ENCODE measurements at places on chromosomes 11 and 22.
A peak's percentile ranks its signal among the peaks of the same experiment; 100 is the strongest.

DNA sequence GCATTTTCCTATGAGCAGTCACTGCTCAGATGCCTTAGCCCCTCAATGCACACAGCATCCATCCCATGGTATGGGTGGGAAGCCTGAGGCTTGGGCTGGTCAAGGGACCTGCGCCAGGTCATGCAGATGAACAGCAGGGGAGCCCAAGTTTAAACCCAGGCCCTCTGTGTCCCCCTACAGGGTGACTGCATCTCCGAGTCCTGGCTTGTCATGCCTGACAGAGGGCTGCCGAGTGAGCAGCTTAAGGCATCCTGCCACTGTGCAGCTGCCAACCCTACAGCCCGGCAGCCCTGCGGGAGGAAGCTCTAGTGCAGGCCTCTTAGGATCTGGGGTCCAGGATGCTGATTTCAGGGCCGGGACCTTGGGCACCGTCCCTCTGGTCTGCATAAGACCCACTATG, 10.0 kb downstream of the IL2RB start:
- DNase-seq, result no peak

DNA sequence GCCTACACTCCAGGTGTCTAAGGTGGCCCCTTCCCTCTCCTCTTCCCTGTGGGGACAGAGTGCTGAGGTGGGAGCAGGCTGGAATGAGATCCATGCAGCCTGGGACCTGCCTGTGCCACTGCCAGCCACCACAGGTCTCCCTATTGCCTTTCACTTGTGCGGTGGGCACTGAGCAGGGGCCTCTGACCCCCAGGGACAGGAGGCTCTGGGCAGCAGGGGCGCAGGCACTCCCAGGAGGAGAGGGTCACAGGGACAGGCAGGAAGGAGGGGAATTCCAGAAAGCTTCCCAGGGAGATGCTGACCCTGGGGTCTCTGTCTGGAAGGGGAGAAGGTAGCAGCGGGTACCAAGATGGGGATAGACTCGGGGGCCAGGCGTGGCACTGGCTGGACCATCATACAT, 228.5 kb upstream of the B3GAT1 start:
- no peak for DNase-seq

- DNase-seq, result no peak
Observed at GRCh38 chr11:66076561-66076960, 6.5 kb downstream of the PACS1 start.

- no peak for DNase-seq
Observed at GRCh38 chr11:101996111-101996510, 51.1 kb upstream of the CFAP300 start.

- no peak for DNase-seq
Observed at GRCh38 chr11:93939084-93939760, 81.9 kb upstream of the HEPHL1 start.

DNA sequence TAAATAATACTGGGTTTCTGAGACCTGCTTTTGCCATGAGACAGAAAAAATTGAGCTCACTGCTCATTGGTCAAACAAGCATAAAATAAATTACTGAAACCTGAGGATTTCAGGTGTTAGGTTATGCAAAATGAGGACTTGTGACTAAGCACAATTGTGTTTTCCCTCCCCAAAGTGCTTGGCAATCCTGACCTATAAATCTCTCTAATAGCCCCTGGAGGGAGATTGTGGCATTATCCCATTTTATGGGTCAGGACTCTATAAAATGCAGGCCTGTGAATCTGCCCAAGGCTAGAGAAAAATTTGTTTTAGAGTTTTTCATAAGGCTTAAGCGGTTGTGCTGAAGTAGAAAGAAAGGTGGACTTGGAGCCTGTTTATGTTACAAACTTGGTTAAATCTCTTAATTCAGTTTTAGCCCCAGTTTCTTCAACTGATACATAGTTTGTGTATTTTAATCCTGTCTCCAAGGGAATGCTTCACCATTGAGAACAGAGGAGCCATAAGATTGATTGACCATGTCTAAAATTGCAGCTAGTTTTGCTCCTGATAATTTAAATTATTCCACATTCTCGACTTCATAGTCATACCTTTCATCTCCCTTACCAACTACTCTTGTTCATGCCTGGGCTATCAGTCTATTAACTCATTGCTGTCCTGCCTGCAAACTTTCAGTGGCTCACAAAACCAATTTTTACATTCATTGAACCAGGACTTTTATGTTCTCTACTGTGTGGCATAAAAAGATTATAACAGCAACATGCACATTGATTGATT, 63.6 kb upstream of the LRRC4C start:
- DNase-seq, result no peak

DNA sequence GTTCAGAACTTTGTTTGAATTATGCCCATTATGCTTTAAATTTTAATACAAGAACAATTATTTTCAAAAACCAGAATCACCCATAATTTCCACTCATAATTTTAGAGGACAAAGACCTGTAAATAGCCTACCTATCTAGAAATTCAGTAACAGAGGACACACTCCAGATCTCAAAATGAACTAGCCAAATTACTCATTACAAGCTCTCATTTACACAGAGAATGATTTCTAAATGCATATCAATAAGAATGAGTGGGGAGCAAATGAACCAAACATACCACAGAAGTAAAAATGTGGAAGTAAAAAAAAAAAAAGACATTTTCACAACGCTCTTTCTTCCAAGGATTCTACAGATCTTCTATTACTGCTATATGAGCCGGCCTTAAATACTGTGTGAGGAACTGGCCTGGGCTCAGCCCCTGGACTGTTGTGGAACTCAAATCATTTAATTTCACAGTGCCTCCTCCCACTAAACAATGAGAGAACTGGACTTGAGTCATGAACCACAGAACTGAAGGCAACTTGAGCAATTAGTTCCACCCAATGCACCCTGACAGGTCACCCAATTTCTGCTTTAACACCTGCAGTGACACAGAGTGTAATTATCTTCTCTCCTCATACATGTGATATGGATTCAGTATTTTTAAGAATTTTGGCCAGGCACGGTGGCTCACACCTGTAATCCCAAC, 8.0 kb downstream of the MRTFA start:
- DNase-seq, result no peak

- DNase-seq, result no peak
Observed at GRCh38 chr11:102734650-102735049, 9.9 kb upstream of the MMP8 start.

GRCh38 chr11:29679996-29680395, 336.8 kb downstream of the KCNA4 start:
- DNase-seq, result no peak

GRCh38 chr11:123272565-123272964, 77.5 kb upstream of the CLMP start:
- no peak for DNase-seq

GRCh38 chr11:57386178-57386940, 4.1 kb downstream of the PRG2 start:
- DNase-seq, result no peak

- no peak for DNase-seq
Observed at GRCh38 chr11:858762-859339, 16.2 kb downstream of the TSPAN4 start.

GRCh38 chr11:44728491-44728910, 1.7 kb downstream of the TSPAN18 start:
- DNase-seq, result no peak

DNA sequence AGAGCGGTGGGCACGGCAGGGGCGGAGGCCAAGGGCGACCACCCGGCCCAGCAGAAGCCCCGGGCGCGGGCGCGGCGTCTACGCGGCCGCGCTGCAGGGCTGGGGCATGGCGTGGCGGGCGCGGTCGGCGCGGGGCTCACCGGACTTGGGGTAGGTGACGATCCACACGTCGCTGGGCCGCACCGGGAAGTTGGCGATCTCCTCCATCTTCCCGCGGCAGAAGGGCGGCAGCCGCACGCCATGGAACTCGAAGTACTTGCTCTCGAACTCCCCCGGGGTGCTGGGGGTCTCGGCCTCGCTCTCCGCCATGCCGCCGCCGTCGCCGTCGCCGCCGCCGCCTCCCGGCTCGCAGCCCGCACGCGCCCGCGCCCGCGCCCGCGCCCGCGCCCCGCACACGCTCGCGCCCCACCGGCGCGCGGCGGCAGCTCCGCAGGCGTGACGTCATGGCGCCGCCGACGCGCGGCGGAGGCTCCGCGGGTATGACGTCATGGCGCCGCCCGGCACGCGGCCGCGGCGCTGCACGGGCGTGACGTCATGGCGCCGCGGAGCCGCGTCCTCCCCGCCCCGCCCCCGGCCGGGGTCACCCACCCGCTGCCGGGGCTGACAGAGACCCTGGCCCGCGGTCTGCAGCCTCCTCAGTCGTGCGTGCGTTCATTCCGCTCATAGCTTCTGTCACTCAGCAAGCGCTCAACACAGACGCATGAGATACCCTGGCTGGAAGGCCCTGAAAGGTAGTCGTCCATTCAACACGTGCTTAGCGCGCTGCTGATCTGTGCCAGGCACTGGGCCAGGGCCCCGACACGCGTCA, at the start of gene SULT4A1:
Gene SULT4A1, minus strand, starts transcription at position 440 of the 808 bp plus-strand sequence. Its CDS starts 131 bp downstream, at position 309.
- DNase-seq, result no peak

GRCh38 chr11:26587073-26587472, 15.0 kb upstream of the MUC15 start:
- no peak for DNase-seq

DNA sequence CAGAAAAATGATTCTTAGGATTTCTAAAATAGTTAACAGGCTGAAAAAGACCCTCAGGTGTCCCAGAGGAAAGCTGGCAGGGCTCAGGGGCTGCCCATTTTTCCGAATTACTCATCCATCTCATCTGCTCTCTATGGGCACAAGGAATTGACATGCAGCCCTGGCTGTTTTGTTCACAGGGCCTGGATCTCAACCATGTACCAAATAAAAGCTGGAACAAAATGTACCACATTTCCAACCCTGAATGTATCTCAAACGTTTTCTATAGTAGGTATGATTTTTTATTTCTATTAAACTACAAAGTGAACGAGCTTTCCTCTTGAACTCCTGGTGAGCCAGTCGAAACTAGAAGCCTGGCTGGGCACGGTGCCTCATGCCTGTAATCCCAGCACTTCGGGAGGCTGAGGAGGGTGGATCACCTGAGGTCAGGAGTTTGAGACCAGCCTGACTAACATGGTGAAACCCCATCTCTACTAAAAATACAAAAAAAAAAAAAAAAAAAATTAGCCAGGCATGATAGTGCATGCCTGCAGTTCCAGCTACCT, 43.8 kb upstream of the RASD2 start:
- DNase-seq, result no peak

- peak; percentile 50 for DNase-seq
Observed at GRCh38 chr11:130798280-130798679, 118.0 kb downstream of the SNX19 start.

GRCh38 chr11:128624269-128625175, 37.2 kb upstream of the ETS1 start:
- no peak for DNase-seq

- DNase-seq, result no peak
Observed at GRCh38 chr11:64356498-64357411, 2.2 kb upstream of the RPS6KA4 start.

- no peak for DNase-seq
Observed at GRCh38 chr11:80822308-80822707, 1381.5 kb upstream of the TENM4 start.

GRCh38 chr11:8382436-8383053, 118.9 kb upstream of the LMO1 start:
- peak; percentile 28 for DNase-seq

DNA sequence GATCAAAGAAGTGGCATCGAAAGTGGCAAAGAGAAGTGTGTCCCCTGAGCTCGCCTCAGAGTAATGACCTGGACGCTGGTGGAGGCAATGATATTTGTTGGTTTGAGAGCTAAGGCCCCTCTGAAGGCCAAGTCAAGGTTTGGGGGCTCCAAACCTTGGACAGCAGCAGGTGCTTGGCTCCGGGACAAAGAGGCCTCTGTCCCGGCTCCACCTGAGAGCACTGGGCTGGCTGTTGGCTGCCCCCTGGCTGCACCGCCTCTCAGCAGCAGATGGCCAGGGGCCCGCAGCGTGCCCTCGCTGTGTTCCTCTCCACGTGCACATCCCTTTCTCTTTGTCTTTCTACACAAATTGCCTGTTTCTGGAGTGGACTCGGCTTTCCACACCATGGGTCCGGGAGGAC, 301.3 kb downstream of the NTM start:
- no peak for DNase-seq

- DNase-seq, result no peak
Observed at GRCh38 chr11:12664385-12664784, 9.8 kb upstream of the TEAD1 start.

DNA sequence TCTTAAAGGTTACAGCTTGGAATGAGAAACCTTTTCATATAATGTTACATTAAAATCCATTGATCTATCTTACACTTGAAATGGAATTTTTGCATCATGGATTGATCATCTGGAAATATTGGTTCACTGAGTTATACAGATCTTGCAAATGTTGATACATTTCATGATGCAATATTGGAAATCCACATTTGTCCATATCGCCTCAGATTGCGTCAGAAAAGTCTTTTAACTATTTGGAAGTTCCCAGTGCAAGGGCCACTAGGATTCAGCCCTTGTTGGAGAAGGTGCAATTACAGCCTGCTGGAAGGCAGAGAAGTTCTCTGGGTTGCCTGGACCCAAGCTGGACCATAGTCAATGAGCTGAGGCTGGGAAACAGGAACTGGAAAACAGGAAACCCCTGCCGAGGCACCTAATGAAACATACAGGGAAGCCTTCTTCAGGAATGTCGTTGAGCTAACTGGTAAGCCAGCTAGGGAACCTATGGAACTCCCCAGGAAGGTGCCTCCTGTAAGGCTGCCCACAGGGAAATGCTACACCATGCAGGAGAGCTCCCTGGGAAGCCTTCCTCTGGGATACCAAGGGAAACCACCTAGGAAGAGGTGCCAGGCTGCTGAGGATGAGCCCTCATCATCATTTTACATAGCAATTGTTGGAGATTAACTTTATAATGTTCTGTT, 600.4 kb upstream of the CADM1 start:
- no peak for DNase-seq

- peak; percentile 88 for DNase-seq
Observed at GRCh38 chr11:518463-519202, 11.6 kb upstream of the RNH1 start.

- no peak for DNase-seq
Observed at GRCh38 chr11:24108609-24109008, 388.2 kb upstream of the LUZP2 start.

- DNase-seq, result peak; percentile 68
Observed at GRCh38 chr22:41288245-41288946, 2.4 kb upstream of the RANGAP1 start.

DNA sequence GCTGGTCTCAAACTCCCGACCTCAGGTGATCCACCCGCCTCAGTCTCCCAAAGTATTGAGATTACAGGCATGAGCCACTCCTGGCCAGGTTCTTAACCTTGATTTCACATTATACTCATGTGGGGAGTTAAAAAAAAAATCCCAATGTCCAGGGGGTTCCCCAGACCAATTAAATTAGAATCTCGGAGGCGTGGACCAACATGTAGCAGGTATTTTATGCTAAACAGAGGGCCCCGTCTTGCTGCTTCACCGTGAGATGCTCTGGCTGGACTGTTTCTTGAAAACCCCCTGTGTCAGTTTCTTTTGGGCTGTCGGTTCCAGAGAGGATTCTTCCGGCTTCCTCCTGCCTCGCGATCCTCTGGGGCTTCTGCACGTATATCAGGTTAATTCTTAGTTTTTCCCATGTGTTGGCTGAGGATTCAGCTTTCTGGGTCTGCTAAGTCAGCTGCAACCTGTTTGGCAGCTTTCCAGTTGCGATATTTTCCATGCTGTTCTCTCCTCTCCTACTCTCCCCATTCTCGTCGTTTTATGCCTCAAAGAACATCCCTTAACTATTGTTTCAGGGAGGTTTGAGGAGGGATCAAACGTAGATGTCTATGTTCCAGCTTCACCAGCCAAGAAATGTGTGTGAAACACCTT, 50.6 kb upstream of the ACCSL start:
- DNase-seq, result no peak

GRCh38 chr22:42769574-42770447, 49.1 kb upstream of the A4GALT start:
- no peak for DNase-seq
